Left ventricle myocardium superior (tissue), 1 donor: ENCODE measurements at places on chromosomes 11 and 22. TPM values are rescaled to one million over a fixed set of nuclear protein-coding genes. Genes with fewer than 3 reads are reported as not detected.

The ATG2A gene
- 13.0 TPM for total RNA-seq

The CLCF1 gene
- 0.89 TPM for total RNA-seq

The NPTXR gene
- total RNA-seq: 23.4 TPM

The GAL3ST3 gene
- total RNA-seq: 3.5 TPM

The PLAAT2 gene
- not detected for total RNA-seq

The C11orf86 gene
- not detected for total RNA-seq

The MIOX gene
- total RNA-seq: not detected

The GP1BB gene
- total RNA-seq: not detected

The GGTLC2 gene
- total RNA-seq: not detected

The PLA2G3 gene
- not detected for total RNA-seq

The FJX1 gene
- 1.2 TPM for total RNA-seq

The MRPL40 gene
- 52.7 TPM for total RNA-seq

The ESAM gene
- total RNA-seq: 40.5 TPM

The RFPL2 gene
- total RNA-seq: not detected

The SYCE3 gene
- total RNA-seq: not detected

The GNAZ gene
- total RNA-seq: 3.3 TPM
